ENCODE measurements at places on chromosomes 1 and 21. TPM values are rescaled to one million over a fixed set of nuclear protein-coding genes. Genes with fewer than 3 reads are reported as not detected.

Gene CXADR
- 12.1 TPM for total RNA-seq

Gene ASAP3
- 5.3 TPM for total RNA-seq

Gene ANGEL2
- total RNA-seq, result 14.8 TPM

Gene CFAP107
- total RNA-seq, result not detected

Gene C4BPA
- total RNA-seq, result 0.33 TPM

Gene AADACL4
- total RNA-seq, result not detected

Gene PTPN7
- not detected for total RNA-seq

Gene CENPS
- 29.8 TPM for total RNA-seq

Gene B4GALT3
- total RNA-seq, result 25.6 TPM

Gene RXFP4
- not detected for total RNA-seq

Gene VCAM1
- not detected for total RNA-seq

Gene ATP1A4
- not detected for total RNA-seq

Gene TMEM269
- total RNA-seq, result 0.08 TPM

Gene OR2T2
- total RNA-seq, result not detected

Gene LHX8
- total RNA-seq, result 1.2 TPM

Gene SUSD4
- 0.75 TPM for total RNA-seq

Gene TGFB2
- 14.4 TPM for total RNA-seq

Gene RAB3B
- total RNA-seq, result 10.4 TPM

Gene PLEKHN1
- total RNA-seq, result 4.2 TPM

Gene RAD54L
- 10.9 TPM for total RNA-seq

All from A549 treated with ZK216348 at 1 μM for 4 hours (cell line).